ENCODE measurements at places on chromosomes 5 and 9.

GRCh38 chr5:178677429-178677828 is 50.6 kb upstream of the CLK4 start:
- DNase-seq = no peak

GRCh38 chr5:55936100-55936693 is 58.6 kb downstream of the IL6ST start:
- DNase-seq = peak; percentile 81

- DNase-seq = no peak
Observed at GRCh38 chr5:128559300-128560297, 21.6 kb upstream of the FBN2 start.

GRCh38 chr5:163339148-163339547 is 98.2 kb upstream of the CCNG1 start:
- DNase-seq = no peak

DNA sequence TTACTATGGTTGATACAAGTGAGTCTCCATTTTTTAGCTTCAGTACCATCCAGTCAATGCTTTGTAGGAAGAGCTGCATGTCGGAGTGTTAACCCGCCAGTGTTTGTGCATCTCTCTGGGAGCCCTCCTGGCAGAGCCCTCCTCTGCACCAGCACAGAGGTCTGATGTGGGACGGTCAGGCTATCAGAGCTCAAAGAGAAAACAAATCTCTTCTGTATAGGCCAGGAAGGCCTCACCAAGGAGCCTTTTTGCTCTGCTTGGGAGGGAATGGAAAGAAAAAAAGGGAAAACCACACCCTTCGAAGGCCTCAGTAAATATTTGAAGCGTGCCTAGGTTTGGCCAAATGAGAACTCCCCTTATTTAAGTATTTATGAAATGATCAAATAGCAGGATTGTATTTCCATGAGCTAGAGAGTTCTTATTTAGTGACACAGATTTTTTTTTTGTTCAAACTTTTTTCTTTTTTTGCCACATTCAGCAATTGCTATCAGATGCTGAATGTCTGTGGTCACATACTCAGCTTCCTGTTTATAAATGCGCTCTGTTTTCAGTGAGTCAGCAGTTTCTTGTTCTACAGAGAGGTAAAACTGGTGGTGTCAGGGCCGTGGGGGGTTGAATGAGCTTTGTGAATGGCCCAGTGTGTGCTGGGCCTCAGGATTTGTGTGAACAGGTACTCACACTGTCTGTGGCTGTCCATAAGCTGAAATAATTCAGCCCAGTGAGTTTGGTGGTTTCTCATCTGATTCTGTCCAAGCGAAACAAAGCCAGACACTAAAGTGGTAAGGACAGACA is 226.6 kb downstream of the SNX18 start:
- no peak for DNase-seq

- DNase-seq = no peak
Observed at GRCh38 chr5:43216941-43217340, 24.9 kb downstream of the NIM1K start.

DNA sequence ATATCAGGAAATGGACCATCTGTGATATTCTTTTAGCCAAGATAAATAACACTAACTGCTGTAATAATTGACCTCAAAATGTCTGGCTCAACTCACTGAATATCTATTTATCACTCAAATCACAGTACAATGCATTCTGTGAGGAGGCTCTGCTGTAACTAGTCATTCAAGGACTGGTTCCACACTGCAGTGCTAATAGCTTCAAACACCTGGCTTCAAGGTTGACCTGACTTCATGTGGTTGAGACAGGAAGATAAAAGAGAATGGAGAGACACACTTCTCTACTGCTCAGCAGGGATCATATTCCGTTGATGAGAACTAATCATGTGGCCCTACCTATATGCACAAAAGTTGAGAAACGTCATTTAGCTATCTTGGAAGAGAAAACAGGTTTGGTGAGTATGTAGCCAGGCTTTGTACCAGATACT is 3.4 kb upstream of the RHOBTB3 start:
- no peak for DNase-seq

DNA sequence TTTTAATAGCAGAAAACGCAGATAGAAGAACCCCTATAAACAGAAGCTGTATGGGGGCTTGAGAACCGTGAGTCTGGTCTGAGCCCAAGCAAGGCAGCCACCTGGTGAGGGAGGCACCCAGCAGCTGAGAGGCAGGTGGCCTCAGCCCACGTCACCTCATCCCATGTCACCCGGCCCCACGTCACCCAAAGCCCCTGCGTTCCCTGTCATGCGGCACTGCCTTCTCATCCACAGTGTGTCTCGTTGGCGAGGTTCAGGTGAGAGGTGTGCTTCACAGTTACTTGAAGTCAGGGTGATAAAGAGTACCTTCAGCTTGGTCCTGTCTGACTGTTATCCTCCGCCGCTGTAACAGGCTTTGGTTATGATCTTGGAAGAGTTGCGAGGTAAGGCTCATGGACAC is 80.6 kb upstream of the IRX4 start:
- no peak for DNase-seq

- DNase-seq = no peak
Observed at GRCh38 chr9:5278486-5278885, 26.0 kb downstream of the RLN2 start.

DNA sequence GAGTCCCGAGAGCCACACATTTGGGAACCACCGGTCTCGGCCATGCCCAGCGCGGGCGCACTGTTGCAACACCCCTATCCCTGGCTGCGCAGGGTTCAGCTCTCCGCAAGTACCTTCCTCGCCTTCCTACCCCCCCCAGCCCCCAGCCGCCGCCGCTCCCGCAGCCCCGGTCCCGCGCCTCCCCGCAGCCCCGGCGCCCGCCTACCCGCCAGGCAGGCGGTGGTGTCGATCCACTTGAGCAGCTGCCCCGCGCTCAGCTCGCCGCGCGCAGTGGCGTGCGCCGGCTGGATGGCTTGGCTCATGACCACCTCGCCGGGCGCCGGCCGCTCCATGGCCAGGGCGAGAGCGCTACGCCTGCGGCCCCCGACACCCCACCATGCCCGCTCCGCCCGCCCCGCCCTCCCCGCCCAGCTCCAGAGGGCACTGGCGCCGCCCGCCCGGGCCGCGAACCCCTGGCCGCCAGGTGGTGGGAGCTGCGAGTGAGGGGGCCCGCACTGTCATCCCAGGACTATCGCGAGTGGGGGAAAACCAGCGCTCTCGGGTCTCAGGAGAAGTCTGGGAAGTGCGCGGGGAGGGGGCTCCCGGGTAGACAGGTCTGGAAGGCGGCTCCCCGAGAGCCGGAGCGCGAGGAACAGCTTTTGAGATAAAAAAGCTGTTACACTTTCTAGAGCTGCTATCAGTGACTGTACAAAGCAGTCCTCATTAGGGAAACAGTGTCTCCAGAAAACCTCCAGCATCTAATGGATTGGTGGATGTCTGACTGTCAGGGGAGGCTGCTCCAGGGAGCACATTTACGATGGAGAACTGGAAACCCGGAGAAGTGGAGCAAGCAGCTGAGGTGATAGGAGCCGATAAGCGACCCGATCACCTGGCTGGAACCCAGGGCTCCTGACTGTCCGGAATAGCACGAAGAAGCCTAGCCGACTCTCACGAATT is at the start of gene ACOT12:
Gene ACOT12 (minus strand): TSS at position 352 of the 936 bp plus-strand sequence. CDS start 20 bp downstream, at position 332.
- DNase-seq = no peak

DNA sequence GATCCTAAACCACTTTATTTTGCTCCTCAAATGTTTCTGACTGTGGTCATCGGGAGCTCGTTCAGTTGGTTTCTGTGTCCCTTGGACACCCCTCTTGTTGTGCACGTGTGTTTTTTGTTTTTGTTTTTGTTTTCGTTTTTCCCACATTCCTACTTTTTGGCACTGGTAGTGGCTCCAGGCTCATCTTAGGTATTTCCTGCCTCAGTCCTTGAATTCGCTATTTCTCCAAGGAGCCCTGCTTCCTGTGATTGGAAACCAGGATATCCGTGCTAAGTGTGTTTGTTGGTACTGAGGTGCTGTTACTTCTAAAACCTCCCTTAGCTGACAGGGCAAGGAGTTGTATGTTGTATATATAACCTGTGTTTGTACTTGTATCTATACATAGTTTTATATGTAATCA is 5.9 kb downstream of the HMCN2 start:
- no peak for DNase-seq

DNA sequence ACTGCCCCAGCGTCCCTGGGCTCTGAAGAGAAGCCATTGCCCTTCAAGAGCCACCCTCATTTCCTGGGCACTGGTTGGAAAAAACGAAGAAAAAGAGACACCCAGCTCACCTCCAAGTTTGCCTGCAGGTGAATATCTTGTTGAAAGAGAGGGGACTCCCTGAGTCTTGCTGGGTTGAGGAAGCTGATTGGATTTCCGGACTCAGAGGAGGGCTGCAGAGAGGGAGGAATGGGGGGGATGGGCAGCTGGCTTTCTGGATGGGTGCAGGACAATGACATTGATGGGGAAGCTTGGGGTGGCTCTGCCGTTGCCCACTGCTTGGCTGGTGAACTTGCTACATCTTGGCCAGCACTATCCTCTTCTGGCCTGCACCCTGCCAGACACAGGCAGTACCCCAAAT is 31.0 kb upstream of the IER5L start:
- DNase-seq = no peak

- no peak for DNase-seq
Observed at GRCh38 chr9:137462396-137462985, 3.4 kb upstream of the NSMF start.

GRCh38 chr9:27078685-27079084 is 30.3 kb upstream of the TEK start:
- DNase-seq = no peak

All from NCI-H2171 treated with DMSO at 0.1 percent for 48 hours (cell line).